ENCODE measurements at places on chromosomes 12 and 14.

- DNase-seq = peak; percentile 92
These were observed 65.9 kb upstream of the OTOGL start for GRCh38 chr12:80033448-80033847.

- no peak for DNase-seq
These were observed 124.3 kb downstream of the FBXL14 start for GRCh38 chr12:1470051-1470450.

DNA sequence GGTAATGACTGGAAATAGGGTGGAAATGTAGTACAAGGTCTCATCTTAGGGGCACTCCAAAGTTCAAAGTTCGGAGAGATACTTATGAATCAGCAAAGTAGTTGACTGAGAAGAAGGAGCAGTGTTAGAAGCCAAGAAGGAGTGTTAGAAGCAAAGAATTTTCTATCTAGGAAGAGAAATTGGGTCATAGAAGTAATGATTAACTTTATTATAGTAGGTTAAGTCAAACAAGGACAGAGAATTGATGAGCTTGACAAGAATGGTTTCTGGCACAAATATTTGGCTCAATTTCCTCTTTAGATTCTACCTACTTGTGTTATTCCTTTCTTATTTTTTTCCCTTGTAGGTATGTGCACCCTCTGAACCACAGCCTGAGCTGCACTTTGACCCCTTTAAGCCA lies 810.5 kb upstream of the LRFN5 start:
- DNase-seq = no peak

GRCh38 chr12:31479516-31480210 lies 111.3 kb downstream of the DENND5B start:
- DNase-seq = no peak
